RWPE2 (cell line): ENCODE measurements at places on chromosomes 12 and 14.
A peak's percentile ranks its signal among the peaks of the same experiment; 100 is the strongest.

GRCh38 chr12:92486443-92487137, 216.2 kb upstream of the PLEKHG7 start:
- no peak for DNase-seq

- no peak for DNase-seq
Observed at GRCh38 chr12:47742253-47742825, 16.3 kb downstream of the RAPGEF3 start.

DNA sequence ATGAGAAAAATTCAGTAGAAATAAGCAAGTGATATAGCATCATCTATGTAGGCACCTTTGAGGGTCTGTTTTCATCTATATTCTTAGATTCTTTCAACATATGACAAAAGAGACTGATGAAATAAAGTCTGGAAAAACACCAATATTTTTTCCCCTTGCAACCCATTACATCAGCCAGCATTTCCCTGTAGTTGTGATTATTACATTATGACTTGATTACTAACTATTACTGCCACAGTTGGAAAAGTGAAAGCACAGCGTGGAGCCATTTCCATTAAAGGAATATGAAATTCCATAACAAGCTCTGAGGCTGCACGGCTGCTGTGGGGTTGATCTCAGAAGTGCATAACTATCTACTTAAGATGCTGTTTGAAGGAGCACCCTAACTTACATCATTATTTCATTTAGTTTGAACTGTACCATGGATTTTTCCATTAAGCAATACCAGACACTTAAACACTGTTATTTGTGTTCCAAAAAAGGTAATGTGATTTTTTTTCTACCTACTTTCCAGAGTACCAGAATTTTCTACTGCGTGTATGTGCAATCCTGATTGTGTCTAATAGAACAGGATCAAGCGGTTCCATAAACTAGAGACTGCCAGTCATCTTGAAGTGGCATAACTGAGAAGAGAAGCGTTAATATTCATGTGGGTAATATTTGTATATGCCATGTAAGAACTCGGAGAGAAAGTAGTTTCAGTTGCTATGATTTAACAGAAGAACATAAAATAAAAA, 405.5 kb downstream of the MDGA2 start:
- no peak for DNase-seq

GRCh38 chr14:97581016-97581415, 783.8 kb downstream of the VRK1 start:
- DNase-seq, result no peak

DNA sequence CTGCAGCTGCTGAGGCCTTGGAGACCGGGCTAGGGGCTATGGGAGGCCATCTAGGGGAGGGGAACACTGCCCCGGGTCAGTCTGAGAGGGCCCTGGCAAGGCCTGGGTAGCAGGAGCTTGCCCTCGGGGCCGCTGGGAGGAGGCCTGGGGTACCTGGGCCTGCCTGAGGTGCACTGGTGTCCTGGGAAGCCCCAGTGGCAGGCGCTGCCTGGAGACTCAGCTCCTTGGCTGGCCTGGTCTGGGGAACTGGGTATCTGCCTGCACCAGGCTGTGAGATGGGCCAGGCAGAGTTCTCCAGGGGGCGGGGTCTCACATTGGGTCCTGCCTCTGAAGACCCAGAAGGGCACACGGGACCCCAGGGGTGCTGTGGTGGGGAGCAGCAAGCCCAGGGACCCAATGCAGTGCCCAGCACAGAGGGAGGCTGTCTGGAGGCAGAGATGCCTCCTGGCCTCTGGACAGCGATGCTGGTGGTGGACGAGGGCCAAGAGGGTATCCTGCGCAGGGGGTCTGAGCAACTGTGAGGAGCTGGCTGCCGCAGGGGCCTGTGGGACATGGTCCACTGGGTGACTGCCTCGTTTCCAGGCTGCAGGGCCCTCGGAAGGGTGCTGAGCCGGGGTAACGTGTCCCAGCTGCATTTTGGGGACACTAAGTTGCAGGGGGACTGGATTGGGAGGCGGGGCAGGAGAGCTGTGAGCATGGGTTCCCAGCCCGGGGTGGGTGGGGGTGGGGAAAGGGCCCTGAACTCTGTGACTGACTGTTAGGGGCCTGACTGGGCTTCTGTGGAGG, 7.4 kb upstream of the MTA1 start:
- peak; percentile 71 for DNase-seq

GRCh38 chr12:9118158-9118557, 2.4 kb upstream of the A2M start:
- no peak for DNase-seq

DNA sequence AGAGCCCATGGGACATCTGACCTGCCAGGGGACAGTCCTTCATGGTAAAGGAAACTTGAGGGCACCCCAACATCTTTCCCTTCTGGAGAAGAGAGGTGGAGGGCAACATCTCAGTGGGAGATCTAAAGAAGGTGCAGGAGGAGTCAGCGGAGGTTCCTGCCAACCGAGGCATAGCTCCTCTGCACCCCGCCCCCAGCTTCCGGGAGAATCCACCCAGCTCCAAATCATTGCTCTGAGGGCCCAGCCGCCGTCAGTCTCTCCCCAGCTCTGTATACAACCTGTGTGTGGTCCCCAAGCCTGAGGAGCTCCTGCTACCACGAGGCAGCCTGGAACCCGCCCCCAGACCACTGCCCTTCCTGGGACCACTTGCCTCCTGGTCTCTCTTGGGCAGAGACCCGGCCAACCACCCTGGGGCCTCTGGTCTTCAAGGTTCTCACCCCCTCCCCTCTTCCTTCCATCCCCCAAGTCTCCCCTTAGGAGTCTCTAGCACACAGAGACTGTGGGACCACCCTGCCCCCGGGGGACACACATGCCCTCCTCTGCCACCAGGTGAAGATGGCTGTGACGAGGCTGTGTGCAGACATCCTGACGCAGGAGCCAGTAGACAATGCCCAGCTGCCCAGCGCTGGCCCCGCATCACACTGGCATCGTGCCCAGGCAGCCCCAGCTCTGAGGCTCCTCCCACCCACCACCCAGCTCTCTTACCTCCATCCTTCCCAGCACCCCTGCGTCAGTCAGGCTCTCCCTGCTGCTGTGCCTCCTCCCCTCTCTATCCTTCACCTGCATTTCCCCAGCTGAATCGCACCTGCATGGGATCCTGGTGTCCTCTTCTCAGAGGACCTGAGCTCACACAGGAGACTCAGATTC, 13.0 kb upstream of the NUDT14 start:
- DNase-seq, result no peak

- no peak for DNase-seq
Observed at GRCh38 chr14:55051165-55051422, 353 bp upstream of the MAPK1IP1L start.

DNA sequence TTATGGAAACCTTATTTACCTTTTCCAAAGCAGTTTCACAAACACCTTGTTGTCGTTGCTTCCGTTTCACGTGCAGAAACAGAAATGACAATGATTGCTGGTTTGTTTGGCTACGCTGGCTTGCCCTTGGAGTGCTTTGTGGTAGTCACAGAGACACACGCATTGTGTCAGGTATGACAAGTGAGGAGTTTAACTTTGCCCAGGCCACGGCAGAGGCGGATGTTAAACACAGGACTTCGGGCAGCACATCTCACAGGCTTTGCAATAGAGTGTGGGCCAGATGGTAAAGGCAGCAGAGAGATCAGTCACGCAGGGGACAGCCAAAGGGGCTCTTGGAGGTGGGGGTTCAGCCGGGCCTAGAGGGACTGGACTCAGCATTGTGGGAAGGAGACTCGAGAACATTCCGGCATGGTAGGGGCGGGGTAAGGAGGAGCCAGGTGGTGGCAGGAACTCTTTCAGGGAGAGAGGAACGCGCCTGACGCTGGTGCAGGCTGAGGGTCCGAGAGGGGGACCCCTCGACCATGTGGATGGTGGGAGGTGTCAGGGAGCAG, 59.8 kb upstream of the KCNA1 start:
- no peak for DNase-seq

DNA sequence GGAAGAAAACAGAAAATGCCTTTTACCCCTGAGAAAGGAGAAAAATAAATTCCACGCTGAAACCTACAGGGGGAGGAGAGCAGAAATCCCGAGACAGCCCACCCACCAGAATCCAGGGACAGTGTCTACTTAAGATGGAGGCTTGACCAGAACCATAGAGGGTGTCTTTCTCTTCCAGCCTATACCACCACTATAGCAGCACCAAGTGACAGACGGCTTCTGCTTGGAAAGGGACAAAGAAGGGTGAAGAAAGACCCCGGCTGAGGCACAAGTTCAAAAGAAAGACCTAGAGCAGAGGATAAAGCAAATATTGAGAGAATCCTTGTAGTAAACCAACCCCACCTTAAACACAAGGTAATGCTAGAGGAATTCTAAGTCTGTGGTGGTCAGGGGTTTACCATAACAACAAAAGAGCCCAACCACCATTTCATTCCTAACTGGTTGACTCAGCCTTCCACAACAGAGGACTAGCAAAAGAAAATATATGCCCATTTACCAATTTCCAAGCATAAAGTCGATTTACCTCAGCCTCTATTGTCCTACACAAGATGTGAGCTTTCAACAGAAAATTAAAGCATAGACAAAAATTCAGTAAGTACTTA, 105.3 kb upstream of the FOXG1 start:
- DNase-seq, result no peak

GRCh38 chr14:27528328-27528727, 930.5 kb upstream of the NOVA1 start:
- no peak for DNase-seq

- DNase-seq, result no peak
Observed at GRCh38 chr12:92608151-92609091, 94.4 kb upstream of the PLEKHG7 start.

DNA sequence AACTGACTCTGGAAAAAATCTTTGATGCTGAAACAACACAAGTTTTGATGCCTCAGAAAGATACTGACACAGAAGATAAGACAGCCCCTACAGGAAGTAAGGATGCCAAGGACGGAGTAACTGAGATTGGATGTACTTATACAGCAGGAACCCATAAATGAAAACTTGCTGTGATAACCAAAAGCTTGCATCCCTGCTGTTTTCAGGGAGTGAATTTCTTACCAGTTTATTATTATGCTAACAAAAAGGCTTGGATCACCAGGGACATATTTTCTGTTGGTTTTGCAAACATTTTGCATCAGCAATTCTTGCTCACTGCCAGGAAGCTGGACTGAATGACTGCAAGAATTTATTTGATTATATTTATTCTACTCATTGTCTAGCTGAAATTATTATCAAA, 197.7 kb downstream of the NAV3 start:
- DNase-seq, result no peak

- DNase-seq, result no peak
Observed at GRCh38 chr12:2957816-2958431, 1.3 kb upstream of the TEAD4 start.

DNA sequence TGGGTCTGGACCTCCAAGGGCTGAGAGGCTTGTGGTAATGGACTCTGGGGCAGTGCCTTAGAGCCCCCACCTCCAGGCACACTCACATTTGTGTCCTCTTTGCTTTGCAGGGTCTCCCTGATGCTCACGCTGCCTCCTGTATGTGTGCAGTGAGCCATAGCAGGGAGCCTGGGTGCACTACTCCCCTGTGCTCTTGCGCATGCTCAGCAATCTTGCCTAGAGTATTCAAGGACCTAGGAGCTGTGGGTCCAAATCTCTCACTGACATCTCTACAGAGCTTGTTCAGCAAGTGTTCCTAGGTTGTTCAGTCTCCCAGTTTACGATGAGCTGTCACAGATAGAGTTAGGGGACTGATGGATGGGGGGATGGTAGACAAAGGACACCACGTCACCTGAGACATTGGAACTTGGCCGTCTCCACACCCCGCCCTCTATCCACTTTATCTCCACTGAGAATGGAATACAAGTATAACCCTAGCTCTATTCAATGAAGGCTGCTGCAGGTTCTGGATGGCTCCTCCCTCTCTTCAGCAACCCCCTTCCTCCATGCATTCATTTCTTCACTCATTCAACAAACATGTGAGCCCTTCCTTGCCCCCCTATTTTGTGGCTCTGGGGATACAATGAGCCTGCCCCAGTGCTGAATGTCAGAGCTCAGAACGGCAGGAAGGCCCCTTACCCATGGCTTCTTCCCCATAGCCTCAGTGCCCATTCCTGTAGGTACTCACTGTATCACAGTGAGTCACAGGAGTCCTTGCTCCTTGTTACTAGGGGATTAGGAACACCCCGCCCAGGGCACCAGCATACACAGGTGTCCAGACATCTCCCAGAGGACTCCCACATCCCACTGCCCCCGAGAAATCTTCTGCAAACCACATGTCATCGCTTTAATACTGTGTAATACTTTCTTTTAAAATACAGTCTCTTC, 31.2 kb downstream of the FIGNL2 start:
- DNase-seq, result no peak

GRCh38 chr12:14373217-14373616, 7.7 kb downstream of the ATF7IP start:
- no peak for DNase-seq

- no peak for DNase-seq
Observed at GRCh38 chr12:94152292-94153078, 4.1 kb downstream of the PLXNC1 start.

DNA sequence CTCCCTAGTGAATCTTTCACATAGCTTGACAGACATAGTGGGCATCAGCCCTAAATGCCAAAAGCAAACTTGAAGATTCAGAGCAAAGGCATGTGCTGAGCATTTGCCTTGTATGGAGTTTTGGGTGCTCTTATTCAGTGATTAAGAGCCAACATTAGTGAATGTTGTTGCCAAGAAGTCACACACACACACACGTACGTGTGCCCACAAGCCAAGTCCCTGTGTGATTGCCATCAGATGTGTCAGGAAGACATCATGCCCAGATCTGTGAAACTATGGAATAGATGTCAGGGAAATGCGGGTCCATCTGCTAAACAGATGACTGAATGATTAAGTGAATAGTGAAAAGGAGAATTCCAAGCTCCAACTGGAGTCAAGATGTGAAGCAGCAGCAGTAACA, 149.0 kb downstream of the AKAP6 start:
- no peak for DNase-seq

- no peak for DNase-seq
Observed at GRCh38 chr14:54366736-54367735, 29.8 kb upstream of the CDKN3 start.

DNA sequence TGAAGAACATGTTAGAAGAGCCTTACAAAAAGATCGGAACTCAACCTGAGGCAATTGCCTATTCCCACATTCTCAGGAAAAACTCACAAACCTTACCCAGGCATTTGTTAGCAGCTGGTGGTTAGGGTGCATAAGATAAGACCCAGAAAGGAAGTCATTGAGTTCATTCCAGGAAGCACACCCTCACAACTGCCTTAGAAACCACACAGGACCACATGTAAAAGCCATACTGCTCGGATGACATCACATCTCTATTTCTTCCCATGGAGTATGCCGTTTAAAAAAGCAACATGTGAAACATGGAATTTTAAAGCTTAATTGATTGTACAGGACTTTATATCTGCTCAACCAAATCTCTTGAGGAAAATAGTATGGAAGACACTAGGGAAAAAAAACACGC, 411.2 kb downstream of the DAD1 start:
- DNase-seq, result no peak

GRCh38 chr12:58341791-58342190, 400.4 kb downstream of the ATP23 start:
- DNase-seq, result no peak

GRCh38 chr12:5808981-5809380, 136.1 kb downstream of the ANO2 start:
- DNase-seq, result no peak
